ENCODE measurements at places on chromosomes 2 and 18.

DNA sequence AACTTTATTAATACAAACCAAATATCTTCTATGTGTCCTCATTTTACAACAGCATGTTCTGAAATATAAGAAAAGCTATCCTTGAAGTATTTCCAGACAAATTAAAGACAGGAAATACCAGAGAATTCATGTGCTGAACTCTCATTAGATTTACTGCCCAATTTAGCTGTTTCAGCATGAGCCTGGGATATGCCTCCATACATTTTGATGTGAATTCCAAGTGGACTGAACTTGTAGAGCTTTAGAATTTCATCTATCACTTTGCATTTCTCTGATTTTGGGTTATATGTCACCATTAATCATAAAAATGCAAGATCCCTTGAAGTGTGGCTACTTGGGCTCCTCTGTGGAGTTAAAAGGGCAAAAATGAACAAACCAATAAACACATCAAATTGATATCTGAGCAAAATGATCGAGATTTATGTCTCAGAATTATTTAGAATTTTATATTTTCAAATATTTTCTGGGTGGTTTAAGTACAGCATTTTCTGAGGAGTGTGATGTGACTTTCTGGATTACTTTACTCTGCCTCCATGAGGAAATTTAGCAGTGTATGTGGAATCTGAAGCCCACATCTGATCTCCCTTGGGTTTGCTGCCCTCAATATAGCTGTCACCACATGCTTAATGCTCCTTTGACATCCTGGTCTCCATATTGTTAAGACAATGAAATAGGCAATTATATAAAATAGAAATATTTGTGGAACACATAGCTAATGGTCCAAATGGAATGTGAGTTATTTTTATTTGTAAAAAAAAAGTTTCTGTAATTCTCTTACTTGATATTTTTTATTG lies 206.6 kb upstream of the RBMS1 start:
- no peak for DNase-seq

DNA sequence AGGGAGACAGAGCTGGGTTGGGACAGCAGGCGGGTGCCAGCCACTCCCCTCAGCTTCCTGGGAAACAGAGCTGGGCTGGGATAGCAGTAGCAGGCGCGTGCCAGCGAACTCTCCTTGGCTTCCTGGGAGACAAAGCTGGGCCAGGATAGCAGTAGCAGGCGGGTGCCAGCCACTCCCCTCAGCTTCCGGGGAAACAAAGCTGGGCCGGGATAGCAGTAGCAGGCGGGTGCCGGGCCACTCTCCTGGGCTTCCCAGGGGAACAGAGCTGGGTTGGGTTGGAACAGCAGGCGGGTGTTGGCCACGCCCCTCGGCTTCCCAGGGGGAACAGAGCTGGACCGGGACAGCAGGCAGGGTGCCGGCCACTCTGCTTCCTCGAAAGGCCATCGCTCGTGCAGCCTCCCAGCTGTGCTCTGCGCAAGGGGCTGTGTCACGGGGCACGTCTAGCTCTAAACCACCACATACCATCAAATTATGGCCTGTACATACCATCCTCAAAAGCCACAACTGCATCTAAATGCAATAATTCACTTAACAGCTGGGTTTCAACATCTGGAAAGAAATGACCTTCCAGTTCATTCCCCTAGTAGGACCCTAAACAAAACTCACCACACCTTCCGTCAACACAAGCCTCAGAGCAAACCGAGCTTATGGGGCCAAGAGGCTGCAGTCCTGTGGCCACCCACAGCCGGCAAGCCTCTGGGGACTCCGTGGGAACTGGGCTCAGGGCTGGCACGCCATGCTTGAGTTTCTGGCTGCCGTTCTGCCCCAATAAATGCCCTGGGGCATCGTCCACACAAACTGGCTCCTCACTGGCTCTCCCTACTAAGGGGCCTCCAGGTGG lies 228.3 kb downstream of the TWIST2 start:
- no peak for DNase-seq

GRCh38 chr2:80078290-80079036 lies 226.1 kb downstream of the LRRTM1 start:
- DNase-seq: no peak

- no peak for DNase-seq
These were observed 7.2 kb upstream of the TSN start for GRCh38 chr2:121748202-121748601.

- DNase-seq: no peak
These were observed 29.2 kb upstream of the MAP4K3 start for GRCh38 chr2:39466311-39466710.

- no peak for DNase-seq
These were observed 49.0 kb downstream of the FBXO36 start for GRCh38 chr2:229971298-229971790.

DNA sequence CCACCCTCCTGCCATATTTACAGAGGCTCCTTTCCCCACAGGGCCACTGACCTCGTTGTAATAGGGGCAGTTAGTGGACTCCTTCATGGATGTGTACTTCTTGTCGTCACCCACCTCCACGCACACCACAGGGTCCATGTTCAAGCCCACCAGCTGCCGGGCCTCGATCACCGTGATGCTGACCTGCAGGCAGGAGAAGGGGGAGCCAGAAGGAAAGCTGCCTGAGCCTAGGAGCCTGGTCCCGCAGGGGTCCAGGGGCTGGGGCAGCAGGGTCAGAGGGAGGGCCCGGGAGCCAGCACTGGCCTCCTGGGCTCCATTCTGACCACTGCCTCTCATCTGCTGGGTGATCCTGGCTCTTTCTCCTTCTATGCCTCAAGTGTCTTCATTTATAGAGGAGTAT lies 17.0 kb upstream of the OTOF start:
- no peak for DNase-seq

GRCh38 chr2:8243748-8244400 lies 438.0 kb upstream of the ID2 start:
- DNase-seq: no peak

- DNase-seq: no peak
These were observed 132.0 kb upstream of the CCDC195 start for GRCh38 chr2:224847961-224848850.

DNA sequence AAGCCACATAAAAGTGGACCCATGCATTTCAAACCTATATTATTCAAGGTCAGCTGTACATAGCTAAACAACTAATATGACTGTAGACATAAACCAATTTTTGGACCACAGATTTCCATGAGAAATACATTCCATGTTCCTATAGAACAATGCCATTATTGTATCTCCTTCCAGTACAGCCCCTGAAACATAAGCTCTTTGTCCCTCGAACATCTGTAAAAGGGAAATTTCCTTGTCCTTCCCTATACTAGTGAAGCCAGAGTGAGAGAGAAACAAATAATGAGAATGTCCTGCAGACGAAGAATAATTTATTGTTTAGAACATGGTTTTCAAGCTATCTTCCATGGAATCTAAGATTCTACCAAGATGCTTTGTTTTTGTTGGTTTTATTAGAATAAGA lies 75.3 kb downstream of the GORASP2 start:
- no peak for DNase-seq

DNA sequence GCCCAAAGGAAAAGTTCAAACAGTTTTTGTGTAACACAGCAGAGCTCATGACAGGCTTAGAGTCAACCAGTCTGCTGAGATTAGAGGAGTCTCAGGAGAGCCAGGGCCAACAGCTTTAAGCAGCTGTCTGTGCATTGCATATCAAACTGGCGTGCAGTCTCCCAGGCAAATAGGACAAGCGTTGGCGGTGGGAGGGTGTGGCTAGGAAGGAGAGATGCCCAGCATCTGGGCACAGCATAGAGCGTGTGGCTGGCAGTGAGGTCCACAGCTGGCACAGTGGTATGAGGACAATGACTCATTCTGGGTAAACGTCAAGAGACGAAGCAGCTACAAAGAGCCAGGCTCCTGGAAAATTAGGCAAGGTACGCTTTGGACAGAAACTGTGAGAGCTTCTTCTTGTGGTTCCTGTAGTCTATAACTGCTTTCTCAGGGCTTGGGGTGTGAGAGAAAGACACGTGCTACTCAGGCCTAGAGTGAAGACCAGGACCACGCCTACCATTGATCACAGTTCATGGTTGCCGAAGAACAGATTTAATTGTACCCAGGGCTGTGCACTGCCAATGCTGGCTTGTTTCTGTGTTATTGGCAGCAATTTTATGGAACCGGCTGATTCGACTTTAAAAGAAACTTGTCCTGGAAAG lies 14.8 kb downstream of the ZAP70 start:
- no peak for DNase-seq

- DNase-seq: no peak
These were observed 76.1 kb upstream of the NOSTRIN start for GRCh38 chr2:168726375-168726774.

- DNase-seq: no peak
These were observed 60.2 kb upstream of the ALPP start for GRCh38 chr2:232318169-232318855.

DNA sequence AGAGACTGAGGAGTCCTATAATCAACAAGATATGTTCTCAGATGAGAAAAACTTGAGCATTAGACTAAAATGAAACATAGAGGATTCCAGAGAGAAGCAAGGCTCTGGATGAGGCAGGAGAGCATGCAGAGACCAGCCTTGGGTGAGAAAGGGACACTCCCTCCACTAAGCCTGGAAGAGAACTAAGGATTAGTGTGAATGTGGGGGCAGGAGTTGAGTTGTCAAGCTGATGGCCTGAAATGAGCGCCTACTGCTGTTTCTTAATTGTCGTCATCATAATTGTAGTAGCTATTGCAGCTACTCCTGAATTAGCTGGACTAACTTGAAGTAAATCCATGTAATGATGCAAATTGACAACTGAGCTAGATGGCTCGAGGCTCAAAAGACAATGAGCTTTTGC lies 114.1 kb downstream of the PKP4 start:
- no peak for DNase-seq

GRCh38 chr2:205103699-205104098 lies 558.4 kb downstream of the PARD3B start:
- DNase-seq: no peak

DNA sequence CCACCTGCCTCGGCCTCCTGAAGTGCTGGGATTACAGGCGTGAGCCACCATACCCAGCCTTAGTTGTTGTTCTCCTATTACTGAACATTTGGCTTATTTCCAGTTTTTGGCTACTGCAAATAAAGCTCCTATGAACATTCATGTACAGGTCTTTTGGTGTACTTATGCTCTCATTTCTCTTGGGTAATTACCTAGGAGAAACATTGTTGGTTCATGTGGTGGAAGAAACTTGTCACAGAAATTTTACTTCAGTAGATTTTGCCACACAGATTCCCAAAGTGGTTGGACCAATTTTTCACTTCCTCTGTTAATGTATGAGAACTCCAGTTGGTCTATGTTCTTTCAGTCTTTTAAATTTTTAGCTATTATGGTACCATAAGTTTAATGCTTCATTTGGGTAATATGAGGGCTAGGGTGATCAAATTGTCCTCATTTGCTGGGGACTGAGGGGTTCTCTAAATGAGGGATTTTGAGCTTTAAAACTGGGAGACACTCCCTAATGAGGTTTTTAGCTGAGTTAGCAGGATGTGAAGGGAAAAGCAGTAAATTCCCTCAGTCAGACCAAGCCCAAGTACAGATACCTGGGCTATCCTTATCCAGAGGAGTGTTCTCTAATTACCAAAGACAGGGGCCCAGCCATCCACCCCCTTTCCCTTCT lies 33.9 kb downstream of the MTA3 start:
- no peak for DNase-seq

DNA sequence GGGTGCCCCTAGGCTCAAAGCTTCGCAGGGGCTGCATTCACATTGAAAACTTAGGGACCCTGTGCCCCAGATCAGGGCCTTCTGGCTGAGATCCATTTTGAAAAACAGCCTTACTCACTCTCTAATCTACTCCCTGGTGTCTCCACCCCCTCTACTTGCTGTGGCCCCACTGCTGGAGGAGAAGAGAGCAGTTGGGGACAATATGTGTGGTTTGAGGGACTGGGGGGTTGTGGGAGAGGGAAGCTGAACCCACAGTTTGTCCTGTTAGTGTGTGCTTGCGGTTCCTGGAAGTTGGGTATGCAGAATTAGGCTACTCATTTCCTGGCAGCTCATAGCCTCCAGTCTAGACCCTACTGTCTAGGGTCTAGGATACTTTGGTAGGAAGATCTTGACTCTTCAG lies 211.4 kb downstream of the PRKCE start:
- no peak for DNase-seq

DNA sequence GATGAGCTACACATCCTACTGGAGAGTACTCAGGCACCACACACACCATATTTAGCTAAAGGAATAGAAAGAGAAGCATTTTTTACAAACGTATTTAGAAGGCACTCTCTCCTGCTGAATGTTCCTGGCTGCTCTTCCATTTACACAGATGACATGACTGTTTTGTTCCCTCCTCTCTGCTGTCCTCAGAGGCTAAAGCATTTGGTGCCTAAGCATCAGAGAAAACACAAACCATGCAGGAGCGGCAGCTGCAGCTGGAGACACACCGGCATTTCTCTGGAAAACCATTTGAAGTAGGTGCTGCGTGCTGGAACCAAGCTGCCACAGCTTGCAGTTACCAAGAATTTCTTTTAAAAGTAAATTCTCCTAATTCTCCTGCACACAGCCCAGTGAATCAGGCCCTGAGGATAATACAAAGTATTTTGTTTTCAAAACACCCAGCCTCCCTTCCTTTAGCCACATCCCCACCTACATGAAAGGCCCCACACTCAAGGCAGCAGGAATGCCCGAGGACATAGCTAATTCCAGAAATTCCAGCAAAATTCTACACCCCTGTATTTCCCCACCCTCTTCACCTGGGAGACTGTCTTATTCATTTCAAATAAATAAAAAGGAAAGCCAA lies 488.9 kb upstream of the SOX11 start:
- no peak for DNase-seq

DNA sequence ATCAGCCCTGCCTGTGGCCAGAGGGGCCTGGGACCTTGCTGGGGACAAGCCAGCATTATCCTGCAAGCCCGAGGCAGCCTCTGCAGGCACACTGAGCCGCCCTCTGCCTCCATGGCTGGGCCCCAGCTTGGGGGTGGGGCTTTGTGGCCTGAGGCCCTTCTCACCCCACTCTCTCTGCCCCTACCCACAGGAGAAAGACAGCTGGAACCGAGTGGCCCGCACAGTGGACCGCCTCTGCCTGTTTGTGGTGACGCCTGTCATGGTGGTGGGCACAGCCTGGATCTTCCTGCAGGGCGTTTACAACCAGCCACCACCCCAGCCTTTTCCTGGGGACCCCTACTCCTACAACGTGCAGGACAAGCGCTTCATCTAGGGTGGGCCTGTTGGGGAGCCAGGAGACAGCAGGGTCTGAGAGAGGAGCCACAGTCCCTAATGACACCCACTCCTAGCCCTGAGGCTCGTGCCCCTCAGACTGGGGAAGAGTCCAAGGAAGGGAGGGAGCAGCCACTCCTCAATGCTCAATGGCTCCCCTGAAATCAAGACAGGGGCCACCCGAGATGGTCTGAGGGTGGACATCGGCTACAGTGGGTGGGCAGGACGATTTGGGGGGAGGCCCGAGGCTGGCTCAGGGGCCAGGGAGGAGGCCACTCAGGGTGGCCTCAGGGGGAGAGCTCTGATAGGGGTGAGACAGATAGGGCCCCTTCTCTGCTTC lies 4.4 kb upstream of the CHRNG start:
- DNase-seq: no peak

GRCh38 chr2:84980263-84980983 lies 9.5 kb downstream of the KCMF1 start:
- no peak for DNase-seq

DNA sequence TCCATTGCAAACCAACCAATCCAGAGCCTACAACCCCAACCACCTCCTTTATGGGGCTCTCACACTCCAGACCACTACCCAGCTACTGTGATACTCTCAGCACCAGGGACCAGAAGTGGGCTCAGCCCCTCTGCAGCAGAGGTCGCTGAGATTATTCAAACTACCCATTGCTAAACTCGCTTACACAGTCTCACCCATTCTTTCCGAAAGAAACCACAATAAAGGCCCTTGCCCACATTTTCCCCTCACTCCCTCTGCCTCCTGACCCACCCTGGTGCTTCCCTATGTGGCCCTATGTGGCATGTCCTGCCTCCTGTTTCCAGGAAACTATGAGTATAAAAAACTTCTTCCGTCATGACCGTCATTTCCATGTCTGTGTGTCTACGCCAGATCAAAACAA lies 10.7 kb downstream of the TEX51 start:
- DNase-seq: no peak
